ENCODE measurements at places on chromosomes 16 and 17.

GRCh38 chr17:16215965-16216316 lies 607 bp upstream of the NCOR1 start:
- DNase-seq, result no peak

GRCh38 chr17:39083270-39083669 lies 68.2 kb downstream of the PLXDC1 start:
- no peak for DNase-seq

DNA sequence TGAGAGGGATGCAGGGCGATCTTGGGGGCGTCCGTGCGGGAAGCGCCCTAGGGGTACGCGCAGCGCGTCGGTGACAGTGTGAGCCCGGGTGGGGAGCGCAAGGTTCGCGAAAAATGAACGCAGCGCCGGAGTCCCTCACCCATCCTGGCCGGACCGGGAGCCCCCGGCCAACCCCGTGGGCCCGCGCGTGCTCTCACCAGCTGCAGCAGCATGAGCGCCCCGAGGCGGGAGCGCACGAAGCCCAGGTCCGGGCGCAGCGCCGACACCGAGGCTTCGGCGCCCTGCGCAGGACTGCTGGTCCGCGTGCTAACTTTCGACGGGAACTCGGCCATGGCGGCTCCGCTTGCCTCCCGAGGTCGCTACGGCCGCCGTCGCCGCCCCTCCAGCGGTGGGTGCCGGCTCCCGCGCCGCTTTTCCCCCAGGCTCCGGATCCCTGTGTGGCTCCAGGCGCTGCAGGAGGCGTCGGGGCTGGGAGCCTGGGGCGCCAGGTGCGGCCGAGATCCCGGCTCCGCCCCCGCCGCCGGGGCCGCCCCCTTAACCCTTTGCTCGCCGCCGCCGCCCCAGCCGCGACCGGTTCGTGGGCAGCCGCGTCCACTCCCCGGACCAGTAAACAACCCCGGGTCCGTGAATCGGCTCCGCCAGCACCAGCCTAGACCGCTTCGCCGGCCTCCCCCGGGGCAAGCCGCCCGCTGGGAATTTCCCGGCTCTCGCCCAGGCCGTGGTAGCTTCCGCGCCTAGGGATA lies at the start of gene PLLP:
Gene PLLP (minus strand): TSS at position 464 of the 743 bp plus-strand sequence. CDS start 132 bp downstream, at position 332.
- peak; percentile 14 for DNase-seq

DNA sequence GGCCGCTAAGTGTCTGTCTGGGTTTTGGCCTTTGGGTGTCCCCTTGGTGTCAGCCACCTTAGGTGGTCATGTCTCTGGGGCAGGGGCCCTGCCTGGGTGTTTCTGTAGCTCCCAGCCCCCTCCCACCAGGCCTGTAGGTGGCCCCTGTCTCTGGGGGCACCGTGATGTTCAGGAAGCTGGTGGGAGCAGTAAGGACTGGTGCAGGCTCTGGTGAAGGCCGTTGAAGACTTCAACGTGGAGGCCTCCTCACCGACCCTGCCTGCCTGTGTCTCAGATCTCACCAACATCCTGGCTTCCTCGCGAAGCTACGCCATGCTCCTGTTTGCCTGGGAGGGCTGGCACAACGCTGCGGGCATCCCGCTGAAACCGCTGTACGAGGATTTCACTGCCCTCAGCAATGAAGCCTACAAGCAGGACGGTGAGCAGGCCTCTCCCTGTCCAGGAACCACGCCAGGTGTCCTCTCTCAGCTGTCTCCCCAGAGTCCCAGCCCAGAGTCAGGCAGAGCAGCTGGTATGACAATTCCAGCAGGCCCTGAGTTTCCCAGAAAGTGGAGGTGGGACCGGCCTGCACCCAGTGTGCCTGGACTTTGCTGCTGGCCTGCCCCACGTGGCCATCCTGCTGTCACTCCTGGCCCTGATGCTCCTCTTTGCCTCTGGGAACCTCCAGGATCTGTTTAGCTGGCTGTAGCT lies 2.8 kb downstream of the ACE start:
- no peak for DNase-seq

Measured in effector CD8-positive, alpha-beta T cell (primary cell).